Activated CD4-positive, alpha-beta T cell treated with anti-CD3 and anti-CD28 coated beads, Interleukin-2, amount 50 U/mL, for 24 hours (primary cell): ENCODE measurements at places on chromosomes 3 and 15.

- no peak for DNase-seq
Observed at GRCh38 chr15:29048011-29048410, 162.2 kb downstream of the APBA2 start.

- DNase-seq: no peak
Observed at GRCh38 chr3:12393894-12394293, 90.4 kb upstream of the TSEN2 start.

GRCh38 chr3:72848703-72849081, 447 bp upstream of the SHQ1 start:
- DNase-seq: no peak

DNA sequence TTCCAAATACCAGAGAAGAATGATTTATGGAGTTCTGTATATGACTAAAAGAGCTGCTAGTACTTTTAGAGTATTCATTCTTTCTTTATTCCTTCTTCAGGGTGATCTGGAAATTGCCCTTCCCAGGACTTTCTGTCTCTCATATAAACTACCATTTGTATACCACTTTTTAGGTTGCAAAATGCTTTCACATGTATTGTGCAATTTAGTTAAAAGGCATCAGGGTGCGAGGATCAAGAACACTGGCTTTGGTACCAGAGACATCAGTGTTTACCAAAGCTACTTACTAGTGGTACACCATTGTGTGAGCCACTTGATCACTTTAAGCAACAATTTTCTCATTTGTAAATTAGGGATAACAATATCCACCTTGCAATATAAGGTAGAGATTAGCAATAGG, 251.4 kb downstream of the TIGIT start:
- DNase-seq: no peak

DNA sequence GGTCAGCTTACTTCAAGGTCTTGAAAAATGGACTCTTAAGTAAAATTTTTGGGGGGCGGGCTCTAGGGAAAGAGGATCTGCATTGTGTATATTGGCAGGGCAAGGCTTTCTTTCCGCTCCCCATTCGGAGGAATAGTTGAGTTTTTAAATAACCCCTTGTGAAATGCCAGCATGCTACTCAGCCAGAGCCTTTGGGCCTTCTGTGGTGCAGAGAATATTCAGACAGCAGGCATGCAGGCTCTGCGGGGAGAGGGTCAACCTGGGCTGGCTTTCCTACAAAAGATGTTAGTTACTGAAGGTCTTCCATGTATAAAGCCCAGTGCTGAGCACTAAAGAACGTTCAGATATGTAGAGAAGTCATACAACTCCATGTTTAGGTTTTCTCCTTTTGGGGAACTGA, 40.6 kb downstream of the ADAMTSL3 start:
- DNase-seq: no peak

GRCh38 chr3:37107846-37108245, 66.5 kb downstream of the LRRFIP2 start:
- no peak for DNase-seq

GRCh38 chr15:47720555-47720954, 3.2 kb downstream of the SEMA6D start:
- DNase-seq: no peak

DNA sequence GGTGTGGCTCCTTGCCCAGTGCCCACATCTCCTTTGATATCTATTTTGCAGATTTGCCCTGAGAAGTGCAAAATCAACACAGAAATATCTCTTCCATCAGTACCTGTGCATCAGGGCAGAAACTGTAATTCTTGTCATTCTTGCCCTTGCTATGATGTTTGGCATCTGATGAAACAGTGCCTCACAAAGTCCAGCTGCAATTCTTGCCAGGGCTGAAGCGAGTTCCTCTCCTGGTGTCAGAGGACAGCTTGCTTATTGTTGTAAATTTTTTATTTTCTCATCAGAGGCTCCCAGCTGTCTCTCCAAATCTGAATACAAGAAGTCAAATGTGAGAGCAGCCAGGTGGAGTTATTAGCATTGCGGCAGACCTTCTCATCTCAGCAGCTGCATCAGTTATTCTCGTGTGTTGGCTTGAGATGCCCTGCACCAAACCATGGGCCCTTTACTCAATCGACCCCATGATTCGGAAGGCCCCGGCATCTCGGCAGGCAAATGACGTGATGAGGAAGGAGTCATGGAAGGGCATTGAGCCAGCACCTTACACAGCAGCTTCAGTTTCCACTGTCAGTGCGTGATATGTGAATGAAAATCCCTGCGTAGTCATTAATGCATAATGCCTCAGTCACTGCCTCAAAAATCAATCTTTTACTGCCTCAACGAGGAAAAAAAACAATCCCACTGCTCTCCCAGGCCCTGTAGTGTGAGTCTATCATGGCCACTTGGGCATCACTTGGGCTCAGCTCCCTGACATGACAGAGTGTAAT, 93.4 kb downstream of the CCNL1 start:
- DNase-seq: no peak

DNA sequence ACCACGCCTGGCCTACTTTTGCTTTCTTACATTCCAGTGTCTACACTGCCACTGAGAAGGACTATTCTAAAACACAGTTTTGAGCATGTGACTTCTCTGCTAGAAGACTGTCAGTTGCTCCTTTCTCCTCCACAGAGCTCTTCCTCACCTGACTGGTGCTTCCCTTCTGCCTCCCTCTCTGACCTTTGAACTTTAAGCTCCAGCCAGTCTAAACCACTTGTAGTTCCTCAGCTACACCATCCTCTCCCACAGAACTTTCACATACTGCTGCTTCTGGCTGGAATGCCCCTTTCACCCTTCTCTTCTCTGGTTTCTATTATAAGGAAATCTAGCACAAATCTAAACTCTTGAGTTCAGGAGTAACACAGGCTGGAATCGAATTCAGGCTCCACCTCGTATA, 9.1 kb downstream of the NCEH1 start:
- no peak for DNase-seq

- no peak for DNase-seq
Observed at GRCh38 chr3:184941408-184941807, 129.4 kb downstream of the VPS8 start.

DNA sequence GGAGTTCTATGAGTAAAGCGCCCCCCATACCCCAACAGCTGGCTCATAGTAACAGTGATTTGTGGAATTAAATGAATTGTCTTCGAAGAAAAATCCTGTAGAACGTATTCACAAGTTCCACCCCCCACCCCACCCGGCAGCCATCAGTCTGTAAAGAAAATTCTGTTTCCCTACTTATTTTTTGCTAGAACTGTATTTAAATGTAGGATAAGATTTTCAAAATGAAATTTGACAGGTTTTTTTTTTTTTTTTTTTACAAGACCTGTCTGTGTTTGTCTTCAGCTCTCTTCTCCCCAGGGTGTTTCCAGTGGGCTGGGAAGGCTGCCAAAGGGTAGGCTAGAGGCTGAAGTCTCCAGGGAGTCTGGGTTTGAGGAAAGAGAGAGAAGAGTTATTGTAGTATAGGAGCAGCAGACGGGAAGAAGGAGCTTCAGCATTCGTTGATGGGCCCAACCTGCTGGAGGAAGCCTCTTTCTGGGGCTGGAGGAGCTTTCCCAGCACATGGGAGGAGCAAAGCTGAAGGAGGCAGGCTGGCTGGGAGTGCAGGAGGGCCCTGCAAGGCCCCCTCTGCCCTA, 130.6 kb upstream of the SEMA6D start:
- DNase-seq: no peak

DNA sequence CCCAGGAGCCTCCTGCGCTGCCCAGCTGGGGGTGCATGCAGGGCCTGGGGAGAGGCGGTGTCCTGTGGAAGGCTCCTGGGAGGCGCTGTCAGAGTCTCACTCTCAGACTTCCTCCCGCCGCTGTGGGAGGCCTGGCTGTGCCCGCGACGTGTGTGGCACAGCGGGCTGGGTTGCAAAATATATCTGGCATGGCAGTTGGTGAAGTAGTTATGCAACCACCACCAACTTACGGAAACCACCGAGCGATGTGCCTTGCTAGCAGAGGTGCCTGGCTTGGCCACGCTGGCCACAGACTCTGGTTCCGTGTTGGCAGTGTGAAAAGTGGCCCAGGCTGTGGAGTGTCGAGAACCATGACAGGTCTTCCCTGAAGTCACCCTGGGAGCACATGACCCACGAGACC, 30.6 kb upstream of the GATA2 start:
- no peak for DNase-seq

- DNase-seq: no peak
Observed at GRCh38 chr3:17491601-17492000, 250.8 kb downstream of the TBC1D5 start.

GRCh38 chr15:73885954-73886700, 12.8 kb downstream of the TBC1D21 start:
- no peak for DNase-seq

DNA sequence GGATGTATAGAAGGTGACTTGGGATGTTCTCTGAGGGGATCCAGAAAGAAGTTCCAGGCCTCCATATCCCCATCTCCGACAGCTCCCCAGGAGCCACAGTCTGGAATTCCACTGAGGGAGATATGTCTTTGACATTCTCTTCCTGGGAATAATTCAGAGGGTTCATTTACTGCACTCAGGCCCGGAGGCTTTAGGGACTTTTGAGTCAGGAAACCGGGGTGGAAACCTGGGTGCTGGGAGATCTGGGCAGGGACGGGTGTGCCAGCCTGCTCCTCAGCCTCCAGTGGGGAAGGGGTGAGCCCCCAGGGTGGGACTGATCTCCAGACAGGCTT, 147.7 kb downstream of the SMAD6 start:
- no peak for DNase-seq

GRCh38 chr3:41419809-41420208, 220.5 kb downstream of the CTNNB1 start:
- DNase-seq: no peak
